ENCODE measurements at places on chromosomes 1 and 21.

DNA sequence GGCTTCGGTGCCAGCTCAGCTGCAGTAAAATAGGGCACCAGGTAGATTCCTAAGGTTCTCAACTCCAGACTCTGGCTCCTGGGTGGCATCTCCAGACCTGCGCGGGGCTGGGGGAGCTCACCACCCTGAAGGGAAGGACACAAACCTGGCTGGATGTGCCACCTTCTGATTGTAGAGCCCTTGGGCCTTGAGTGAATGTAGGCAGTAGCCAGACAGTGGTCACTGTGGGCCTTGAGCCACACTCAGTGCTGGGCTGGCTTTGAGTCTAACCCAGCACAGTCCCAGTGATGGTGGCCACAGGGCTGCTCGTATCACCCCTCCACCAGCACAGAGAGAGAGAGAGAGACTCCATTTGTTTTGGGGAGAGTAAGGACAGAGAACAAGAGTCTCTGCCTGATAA lies 38.0 kb upstream of the SH3GLB1 start:
- no peak for DNase-seq

- DNase-seq: no peak
These were observed 22.6 kb downstream of the ATP8B2 start for GRCh38 chr1:154347961-154348360.

- DNase-seq: no peak
These were observed 96.0 kb upstream of the DUSP10 start for GRCh38 chr1:221837896-221838295.

GRCh38 chr21:32096411-32096810 lies 182.4 kb downstream of the MIS18A start:
- no peak for DNase-seq
